NK-92 treated with Interleukin-12 subunit alpha and Interleukin-12 subunit beta, amount 100 ng/mL, for 24 hours (cell line): ENCODE measurements at places on chromosomes 1 and 21.

DNA sequence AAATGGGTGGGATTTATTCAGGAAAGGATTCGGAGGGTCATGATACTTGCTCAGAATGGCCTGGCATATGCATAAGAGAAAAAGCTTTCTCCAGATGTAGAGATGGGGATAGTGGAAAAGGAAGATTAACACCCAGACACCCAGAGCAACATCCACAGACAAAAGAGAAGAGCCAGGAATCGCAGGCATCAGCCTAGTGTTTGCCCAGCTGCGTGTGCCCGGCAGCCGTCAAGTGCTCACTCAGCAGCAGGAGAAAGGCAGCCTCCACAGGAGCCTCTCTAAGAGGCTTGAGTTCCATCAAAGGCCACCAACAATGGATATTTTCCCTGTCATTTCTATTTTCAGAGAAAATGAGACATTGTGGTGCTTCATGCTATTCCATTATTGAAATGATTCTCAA is 54.7 kb downstream of the NTPCR start:
- no peak for DNase-seq

DNA sequence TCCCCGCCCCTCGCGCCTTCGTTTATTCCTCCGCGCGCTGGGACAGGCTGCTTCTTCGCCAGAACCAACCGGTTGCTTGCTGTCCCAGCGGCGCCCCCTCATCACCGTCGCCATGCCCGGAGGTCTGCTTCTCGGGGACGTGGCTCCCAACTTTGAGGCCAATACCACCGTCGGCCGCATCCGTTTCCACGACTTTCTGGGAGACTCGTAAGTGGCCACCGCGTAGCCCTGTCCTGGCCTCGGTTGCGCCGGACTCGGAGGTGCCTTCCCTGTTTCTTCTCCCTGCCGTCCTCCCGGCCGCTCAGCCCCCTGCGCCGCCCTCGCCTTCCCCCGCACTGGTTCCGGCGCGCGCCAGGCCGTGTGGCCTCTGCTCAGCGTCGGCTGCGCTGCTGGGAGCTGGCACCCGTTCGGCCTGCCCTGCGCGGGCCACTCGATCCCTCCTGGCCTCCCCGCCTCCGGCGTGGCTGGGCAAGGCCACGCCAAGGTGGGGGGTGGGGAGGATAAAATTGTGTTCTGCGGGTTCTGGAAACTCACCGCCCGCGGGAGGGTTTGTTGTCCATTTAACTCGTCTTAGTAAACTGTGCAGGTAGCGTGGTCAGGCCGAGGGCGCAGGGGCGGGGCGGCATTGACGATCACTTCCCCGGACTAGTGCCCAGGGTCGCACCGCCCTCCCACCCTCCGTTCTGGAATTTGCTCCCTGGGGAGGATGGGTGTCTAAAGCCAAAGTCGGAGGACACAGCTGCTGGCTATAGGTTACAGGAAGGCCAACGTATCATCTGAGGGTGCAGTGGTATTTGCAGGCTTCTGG is at the start of gene PRDX6:
Gene PRDX6, plus strand, starts transcription at position 50 of the 808 bp plus-strand sequence. Its CDS starts 63 bp downstream, at position 113.
- DNase-seq: peak; percentile 95

GRCh38 chr21:14545906-14546480 is at the start of gene SAMSN1:
Gene SAMSN1 (minus strand): TSS chr21:14546315. CDS start chr21:14546261, 54 bp downstream.
- DNase-seq: peak; percentile 51

DNA sequence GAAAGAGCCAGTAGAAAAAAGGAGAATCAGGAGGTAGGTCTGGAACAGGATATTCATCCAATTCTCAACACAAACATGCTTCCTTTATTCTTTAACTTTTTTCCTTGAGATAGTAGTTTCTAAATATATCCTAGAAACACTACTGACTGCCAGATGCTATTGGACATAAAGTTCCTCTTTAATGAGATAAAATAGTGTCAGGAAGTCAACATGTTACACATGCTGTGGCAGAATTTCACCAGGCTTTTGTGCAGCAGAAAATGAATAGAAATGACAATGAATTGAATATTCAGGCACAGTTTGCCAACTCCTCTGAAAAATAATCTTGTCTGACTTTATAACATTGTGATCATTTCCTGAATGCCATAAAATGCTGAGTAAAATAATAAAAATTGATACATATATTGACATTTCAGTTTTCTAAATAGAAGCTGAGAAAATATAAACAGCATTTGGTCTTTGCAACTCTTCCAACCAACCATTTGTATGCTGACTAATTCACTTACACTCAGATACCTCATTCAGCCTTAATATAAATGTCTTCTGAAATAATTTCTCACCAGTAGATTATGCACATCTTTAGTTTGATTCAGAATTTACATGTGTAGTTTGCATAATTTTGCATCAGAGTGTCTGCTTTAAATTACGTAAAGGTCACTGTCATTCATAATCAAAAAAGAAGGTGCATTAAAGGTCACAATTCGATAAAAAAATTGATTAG is 486.1 kb upstream of the ADGRL2 start:
- no peak for DNase-seq

DNA sequence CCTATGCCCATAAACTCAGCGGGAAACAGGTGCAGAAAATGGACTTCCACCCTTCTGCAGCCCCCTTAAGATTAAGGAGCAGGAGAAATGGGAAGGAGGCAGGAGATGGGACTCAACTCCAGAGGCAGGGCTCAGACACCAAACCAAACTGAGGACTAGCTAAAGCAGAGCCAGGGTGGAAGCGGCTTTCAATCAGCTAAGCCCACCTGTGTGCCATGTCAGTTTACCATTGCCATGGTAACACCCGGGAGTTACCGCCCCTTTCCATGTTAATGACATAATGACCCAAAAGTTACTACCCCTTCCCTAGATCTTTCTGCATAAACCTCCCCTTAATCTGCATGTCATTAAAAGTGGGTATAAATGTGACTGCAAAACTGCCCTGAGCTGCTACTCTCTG is 653.5 kb downstream of the PTPRU start:
- DNase-seq: no peak

DNA sequence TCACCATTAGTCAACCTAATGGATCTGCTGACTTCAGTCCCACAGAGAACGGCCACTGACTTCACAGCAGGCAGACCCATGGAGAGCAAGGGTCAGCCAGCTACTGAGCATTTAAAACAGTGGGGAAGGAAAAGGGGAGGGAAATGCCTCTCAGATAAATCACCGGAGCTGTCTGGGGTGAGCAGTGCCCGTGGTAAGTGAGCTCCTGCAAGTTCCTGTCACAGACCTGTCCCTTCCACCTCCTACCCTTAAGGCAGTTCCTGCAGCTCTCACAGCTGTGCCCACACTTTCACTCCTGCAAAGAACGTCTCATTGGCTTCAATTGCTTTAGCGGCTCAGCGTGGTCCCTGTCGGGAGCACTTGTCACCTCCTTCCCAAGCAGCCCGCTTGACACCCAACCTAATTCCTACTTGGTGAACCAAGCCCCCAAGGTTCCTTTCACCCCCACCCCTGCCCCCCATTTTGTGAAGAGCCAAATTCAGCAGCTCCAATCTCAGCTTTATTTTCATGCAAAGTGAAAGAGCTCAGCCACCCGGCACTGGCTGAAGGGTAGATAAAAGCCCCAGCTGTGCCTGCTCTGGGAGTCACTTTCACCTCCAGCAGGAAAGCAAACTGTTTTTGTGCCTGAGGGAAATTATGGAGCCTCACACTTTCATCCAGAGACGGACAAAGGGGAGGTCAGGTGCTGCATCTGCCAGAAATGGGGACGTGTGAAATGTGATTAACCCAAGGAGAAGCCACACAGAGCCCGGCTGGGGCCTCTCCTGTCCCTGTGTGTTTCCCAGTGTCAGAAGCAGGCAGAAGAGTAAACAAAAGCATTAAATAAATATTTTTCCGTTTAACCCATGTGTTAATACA is 306.2 kb downstream of the TTLL7 start:
- DNase-seq: no peak

- no peak for DNase-seq
Observed at GRCh38 chr1:210222340-210223006, 10.1 kb upstream of the SERTAD4 start.

GRCh38 chr21:38507374-38507942 is 9.2 kb upstream of the ERG start:
- no peak for DNase-seq

GRCh38 chr1:3880429-3881192 is 19.5 kb downstream of the C1orf174 start:
- no peak for DNase-seq

- DNase-seq: no peak
Observed at GRCh38 chr1:198492872-198493271, 47.6 kb downstream of the ATP6V1G3 start.

DNA sequence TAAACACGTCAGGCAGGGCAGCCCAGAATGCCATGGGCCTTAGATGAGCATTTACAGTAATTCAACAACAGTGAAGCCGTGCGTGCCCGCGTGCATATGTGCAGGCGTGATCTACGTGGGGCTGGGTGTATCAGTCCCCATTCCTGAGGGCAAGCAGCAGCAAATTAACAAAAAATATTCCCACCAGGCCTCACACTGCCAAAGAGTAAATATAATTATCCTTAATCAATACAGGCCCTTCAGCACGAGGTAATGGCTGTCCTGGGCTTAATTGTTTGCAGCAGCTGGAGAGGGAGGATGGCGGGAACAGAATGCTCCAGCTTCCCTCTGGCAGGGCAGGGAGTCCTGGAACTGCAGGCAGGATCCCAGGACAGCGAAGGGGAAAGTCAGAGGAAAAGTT is 91.8 kb downstream of the DDX20 start:
- no peak for DNase-seq

- DNase-seq: no peak
Observed at GRCh38 chr1:54008876-54009275, 9.1 kb downstream of the LDLRAD1 start.

- DNase-seq: no peak
Observed at GRCh38 chr21:41345934-41346685, 15.7 kb upstream of the MX2 start.

GRCh38 chr1:3170561-3171453 is 101.8 kb downstream of the PRDM16 start:
- DNase-seq: no peak

DNA sequence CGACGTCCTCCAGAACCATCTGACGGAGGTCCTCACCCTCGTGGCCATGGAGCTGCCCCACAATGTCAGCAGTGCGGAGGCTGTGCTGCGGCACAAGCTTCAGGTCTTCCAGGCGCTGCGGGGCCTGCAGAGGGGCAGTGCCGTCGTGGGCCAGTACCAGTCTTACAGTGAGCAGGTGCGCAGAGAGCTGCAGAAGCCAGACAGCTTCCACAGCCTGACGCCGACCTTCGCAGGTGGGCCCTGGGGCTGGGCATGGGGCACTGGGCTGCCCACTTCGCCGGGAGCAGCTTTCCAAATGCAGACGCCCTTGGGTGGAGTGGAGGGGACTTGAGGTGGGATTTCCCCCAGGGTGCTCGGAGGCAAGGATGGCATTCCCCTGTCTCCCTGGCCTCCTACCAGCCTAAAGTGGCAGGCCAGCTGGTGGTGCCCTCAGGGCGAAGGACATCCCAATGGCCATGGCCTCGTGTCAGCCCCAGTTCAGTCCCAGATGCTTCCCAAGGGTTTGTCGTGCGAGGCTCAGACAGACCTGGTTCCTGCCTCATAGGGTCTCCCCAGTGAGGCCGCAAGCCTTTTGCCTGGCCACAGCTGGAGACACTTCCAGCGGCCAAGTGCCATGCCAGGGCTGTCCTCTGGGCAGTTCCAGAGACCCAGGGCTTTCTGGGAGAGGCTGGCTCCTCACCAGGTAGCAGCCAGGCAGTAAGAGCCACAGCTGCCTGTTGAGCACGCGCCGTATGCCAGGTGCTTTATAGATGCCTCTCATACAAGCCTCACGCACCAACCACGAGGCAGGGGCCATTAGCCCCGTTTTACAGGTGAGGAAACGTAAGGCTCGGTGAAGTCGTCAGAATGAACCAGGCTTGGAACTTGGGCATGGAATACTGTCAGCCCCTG is 27.8 kb downstream of the H6PD start:
- no peak for DNase-seq

DNA sequence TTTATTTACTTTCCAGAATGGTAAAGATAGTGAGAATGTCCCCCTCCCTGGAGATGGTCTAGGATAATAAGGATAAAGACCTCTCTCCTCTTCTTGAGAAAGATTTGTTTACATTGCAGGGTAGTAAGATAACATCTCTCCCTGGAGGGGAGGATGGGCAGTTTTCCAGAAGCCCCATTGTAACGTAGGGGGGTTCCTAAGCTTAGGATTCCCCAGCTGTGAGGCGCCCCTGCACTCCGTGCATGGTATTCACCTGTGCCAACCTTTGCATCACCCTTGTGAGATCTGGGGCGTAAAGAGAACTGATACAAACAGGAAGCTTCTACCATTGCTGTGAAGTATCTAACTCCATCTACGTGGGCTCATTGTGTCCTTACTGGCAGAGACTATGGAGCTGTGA is 148.7 kb upstream of the DNAH14 start:
- DNase-seq: no peak

- DNase-seq: no peak
Observed at GRCh38 chr1:158055854-158056253, 62.4 kb downstream of the KIRREL1 start.

- no peak for DNase-seq
Observed at GRCh38 chr1:223750730-223751570, 38.6 kb downstream of the CAPN2 start.

GRCh38 chr1:35592991-35593769 is 20.1 kb downstream of the TFAP2E start:
- no peak for DNase-seq

GRCh38 chr1:231186356-231187115 is 24.7 kb downstream of the TRIM67 start:
- no peak for DNase-seq

DNA sequence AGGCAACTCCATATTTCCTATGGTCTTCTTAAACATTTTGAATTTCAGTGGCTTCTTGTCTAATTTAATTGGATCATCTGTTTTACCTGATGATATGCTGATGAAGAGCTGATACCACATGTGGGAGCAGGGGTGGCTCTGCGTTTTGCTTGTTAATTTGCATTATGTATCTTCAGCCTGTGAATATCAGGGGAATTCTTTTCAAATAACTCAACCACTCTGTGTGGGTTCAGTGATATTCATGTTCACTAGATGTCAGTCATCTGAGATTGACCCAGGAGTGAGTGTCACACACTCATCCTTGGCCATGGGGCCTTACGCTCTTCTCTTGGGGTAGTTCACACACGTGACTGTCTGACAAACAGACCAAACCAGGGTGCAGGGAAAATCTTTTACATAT is 83.0 kb downstream of the FCRL5 start:
- no peak for DNase-seq

DNA sequence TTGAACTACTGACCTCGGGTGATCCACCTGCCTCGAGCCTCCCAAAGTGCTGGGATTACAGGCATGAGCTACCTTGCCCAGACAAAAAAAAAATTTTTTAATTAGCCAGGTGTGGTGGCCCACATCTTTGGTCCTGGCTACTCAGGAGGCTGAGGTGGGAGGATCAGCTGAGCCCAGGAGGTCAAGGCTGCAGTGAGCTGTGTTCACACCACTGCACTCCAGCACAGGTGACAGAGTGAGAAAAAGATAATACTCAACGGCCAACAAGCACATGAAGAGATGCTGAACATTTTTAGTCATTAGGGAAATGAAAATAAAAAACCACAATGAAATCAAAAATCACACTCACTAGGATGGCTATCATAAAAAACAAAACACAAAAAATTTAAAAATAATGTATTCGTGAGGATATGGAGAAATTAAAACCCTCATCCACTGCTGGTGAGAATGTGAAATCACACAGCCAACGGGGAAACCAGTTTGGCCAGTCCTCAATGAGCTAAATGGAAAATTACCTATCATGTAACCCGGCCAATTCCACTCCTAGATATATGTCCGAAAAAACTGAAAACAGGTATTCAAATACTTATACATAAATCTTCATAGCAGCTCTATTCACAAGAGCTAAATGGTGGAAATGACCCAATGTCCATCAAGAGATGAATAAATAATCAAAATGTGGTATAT is 41.2 kb downstream of the ENAH start:
- DNase-seq: no peak

GRCh38 chr1:228226956-228227791 is 19.3 kb downstream of the OBSCN start:
- no peak for DNase-seq

- DNase-seq: no peak
Observed at GRCh38 chr1:11813021-11813420, 7.0 kb downstream of the CLCN6 start.
